Fibroblast of upper back skin (primary cell): ENCODE measurements at places on chromosomes 7 and 10.

- DNase-seq: no peak
These were observed 764.8 kb upstream of the ZNF722 start for GRCh38 chr7:63233881-63234280.

DNA sequence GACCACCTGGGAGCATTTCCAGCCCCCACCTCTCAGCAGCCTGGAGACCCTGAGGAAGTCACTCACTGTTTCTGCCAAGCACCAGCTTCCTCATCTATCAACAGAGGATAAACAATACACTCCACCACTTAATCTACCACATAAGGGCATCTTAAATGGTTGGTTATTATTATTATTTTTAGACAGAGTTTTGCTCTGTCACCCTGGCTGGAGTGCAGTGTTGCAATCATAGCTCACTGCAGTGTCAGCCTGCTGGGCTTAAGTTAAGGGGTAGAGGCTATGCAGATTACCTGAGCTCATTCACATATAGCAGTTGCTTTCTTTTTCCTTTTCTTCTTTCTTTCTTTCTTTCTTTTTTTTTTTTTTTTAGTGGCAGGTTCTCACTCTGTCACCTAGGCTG, 59.5 kb upstream of the ELN start:
- DNase-seq: no peak

- DNase-seq: no peak
These were observed 4.5 kb downstream of the SKIDA1 start for GRCh38 chr10:21520949-21521348.

DNA sequence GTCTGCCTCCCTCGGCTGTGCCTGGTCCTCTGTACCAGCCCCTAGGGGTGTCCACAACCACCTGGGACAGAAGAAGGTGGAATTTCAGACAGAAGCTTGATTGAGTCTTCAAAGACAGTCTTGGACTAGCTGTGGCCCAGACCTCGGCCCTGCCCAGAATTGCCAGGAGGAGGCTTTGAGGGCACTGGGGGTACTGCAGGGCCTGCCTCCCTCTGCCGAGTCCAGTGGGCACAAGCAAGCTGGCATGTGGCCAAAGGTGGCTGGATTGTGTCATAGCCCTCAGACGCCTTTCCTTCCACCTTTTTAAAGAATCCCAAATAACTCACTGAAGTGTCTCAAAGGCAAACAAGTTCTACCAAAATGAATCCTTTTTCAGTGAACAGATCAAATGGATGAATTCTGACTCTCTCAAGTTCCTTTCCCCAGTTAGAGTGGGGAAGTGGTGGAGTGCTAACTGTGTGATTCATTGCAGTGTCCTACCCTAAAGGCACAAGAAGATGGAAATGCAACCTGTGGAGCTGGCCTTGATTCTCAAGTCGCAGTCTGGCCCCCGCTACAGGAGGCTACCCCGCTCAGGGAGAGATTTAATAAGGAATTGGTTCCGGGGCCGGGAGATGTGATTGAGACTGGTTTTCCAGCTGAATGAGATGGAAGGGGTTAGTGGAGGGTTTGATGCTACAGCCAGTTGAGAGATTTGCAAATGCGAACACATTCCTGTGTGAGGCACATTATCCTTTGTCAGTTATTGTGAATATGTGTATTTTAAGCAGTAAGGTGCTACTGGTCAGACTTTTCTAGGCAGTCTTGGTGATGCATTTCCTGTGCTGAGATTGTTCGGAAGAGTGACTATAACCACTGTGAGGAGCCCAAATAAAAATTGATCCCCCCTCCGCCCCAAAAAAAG, 28.8 kb upstream of the SLC26A4 start:
- no peak for DNase-seq

DNA sequence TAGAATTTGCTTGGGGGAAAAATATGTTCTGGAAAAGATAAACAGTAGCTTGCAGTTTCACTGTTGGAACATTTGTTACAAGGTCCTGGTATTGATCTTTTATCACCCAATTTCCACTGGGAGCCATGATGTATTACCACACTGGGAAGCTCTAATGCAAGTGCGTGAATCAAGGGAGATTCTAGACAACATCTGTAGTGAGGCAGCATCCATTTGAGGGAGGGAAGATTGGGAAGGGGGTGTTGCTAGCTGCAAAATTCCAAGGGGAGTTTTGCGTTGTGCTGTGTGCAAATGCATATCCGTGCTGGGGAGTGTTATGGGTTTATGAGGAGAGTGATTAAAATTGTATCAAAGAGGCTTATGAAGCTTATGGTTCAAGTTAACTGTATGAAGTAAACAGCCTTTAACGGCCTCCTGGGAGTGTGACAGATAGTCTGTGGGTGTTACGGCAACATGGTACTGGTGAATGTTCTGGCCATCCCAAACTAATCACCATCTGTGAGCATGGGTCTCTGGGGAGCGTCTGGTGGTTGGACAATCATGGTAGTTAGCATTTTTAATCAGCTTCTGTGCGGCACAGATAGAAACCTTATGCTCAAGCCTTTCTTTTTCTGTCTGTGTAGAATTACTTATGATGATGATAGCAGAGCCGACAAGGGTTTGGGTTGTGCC, 601.9 kb upstream of the GALNT17 start:
- peak; percentile 46 for DNase-seq

- DNase-seq: no peak
These were observed 32.5 kb downstream of the BMPER start for GRCh38 chr7:33937871-33938270.

- no peak for DNase-seq
These were observed 6.4 kb downstream of the NOD1 start for GRCh38 chr7:30472081-30472783.

- DNase-seq: no peak
These were observed 72.4 kb upstream of the EBF3 start for GRCh38 chr10:130036296-130037065.

- DNase-seq: peak; percentile 96
These were observed 213.1 kb downstream of the CHRM2 start for GRCh38 chr7:137081321-137082093.

DNA sequence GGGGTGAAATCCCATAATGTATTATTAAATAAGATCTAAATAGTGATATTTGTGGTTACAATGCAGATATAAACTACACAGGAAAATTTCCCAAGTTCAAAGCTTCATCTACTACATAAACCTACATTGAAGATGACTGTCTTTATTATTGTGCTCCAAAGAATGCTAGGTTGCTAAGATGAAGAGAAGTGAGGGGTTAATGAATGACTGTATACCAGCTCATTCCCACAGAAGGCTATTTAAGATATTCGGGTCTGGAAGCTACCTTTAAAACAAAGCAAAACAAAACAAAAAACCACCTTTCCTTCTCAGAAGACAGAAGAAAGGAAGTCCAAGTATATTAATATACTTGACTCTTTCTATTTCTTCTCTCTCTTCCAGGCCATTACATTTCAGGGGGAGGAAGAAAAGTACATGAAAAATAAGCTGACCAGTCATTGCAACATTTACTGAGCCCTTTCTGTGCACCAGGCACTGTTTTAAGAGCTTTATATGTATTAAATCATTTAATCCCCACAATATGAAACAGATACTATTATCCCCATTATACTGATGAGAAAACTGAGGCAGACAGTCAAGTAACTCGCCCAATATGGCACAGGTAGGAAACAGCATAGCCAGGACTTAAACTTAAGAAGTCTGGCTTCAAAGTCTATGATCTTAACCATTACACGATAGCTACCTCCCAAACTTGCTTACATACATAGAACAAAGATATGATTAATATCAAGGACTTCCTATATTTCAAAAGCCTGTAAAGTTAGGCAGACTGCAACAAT, 48.1 kb downstream of the TNPO3 start:
- no peak for DNase-seq

GRCh38 chr7:122316467-122317388, 12.2 kb upstream of the FEZF1 start:
- DNase-seq: no peak

GRCh38 chr10:12892924-12893323, 108.6 kb downstream of the CCDC3 start:
- DNase-seq: no peak

- no peak for DNase-seq
These were observed 208.0 kb upstream of the C7orf33 start for GRCh38 chr7:148382596-148382995.

GRCh38 chr10:36030516-36030915, 388.4 kb upstream of the FZD8 start:
- DNase-seq: no peak

DNA sequence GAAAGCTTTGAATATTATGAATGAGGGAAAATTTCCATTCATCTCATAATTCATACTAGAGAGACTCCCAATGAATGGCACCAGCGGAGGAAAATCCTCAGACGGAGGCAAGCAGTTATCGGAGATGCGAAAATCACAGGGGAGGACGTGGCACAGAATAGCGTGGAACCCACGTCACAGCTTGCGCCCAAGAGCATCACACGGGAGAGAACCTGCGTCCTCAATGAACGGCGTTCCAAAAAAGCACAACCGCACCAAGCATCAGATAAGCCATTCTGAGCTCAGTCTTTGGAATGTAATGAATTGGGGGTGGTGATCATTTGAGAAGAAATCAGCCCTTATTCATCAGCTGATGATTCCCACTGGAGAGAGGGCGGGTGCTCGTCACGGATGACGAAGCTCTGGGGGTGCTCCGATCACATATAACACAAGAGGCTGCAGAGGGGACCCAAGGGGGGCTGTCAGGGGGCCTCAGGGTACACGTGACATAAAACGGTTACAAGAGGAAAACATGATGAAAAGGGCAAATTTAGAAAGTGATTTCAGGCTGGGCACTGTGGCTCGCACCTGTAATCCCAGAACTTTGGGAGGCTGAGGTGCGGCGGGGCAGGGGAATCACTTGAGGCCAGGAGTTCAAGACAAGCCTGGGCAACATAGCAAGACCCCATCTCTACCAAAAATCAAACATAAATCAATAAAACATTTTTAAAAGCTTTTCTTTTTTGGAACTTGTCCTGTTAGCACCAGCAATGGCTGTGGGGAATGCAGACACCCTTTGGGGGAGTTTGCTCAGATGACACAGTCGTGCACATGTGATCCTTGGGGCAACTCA, 33.8 kb upstream of the FIS1 start:
- DNase-seq: no peak

GRCh38 chr7:70673778-70674570, 458.0 kb upstream of the GALNT17 start:
- DNase-seq: no peak

DNA sequence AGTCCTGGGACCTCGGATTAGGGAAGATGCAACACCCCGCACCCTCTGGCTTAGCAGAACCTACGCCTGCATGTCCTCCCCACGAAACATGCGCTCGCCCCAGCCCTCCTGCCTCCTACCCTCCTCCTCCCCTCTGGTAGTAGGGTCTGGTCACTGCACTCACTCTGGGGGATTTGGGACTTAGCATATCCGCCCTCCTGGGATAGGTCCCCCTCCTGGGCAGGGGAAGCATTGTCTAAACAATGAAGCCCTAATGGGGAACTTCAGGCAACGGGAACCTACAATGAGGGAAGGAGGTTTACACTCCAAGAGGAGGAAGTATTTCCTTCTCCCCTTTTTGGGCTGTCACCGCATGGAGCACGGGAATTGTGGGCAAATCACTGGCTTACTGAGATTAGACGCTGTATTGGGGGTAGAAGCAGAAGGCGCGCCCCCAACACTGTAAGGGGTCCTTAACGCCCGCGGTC, 892 bp downstream of the CRHR2 start:
- DNase-seq: no peak

DNA sequence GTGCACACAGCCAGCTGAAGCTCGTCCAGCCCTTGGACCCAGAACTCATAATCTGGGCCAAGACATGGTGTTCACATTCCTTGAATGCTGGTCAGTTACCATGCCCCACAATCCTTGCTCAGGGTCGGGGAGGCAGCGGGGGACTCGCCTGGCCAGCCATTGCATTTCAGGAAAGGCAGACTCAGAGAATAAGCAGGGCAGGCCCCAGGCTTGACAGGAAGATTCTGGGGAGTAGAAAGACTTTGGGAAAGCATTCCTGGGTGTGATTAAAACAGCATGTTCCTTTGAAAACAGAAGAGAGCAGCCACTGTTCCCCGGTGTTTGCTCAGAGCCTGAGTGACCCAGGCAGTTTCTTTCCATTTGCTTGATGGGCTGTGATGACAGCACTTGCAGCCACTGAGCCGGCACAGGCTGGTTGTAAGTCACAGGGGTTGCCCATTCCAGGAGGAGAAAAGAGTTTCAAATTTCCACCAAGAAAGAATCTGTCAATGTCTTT, 473.7 kb downstream of the TYW1 start:
- peak; percentile 12 for DNase-seq

- peak; percentile 67 for DNase-seq
These were observed 46.2 kb downstream of the GPAM start for GRCh38 chr10:112137154-112137987.

- no peak for DNase-seq
These were observed 1014.7 kb downstream of the NRG3 start for GRCh38 chr10:82889728-82890127.

DNA sequence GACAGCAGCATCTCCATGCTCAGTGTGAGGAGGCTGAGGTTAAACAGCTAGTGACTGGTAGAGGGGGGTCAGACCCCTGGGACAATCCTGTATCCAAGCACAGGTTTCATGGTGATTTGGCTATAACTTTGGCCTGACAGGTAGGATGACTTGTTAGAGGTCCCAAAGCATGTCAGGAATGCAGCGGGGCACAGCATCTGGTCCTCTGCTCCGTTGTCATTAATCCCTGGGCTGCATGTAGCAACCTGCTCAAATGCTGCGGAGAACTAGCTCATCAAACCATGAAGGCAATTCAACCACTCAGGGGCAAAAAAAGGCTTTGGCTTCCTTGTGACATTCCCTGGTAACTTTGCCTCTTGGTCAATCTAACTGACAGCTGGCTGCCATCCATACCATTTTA, 26.8 kb downstream of the WNT2 start:
- DNase-seq: no peak

GRCh38 chr10:27223964-27224363, 16.6 kb downstream of the ACBD5 start:
- peak; percentile 34 for DNase-seq

- DNase-seq: no peak
These were observed 84.4 kb downstream of the LHPP start for GRCh38 chr10:124546055-124546369.

- no peak for DNase-seq
These were observed 8.1 kb upstream of the FAM107B start for GRCh38 chr10:14782691-14783363.

- DNase-seq: peak; percentile 37
These were observed 448.9 kb downstream of the PLXDC2 start for GRCh38 chr10:20265146-20265545.

- DNase-seq: peak; percentile 9
These were observed 246.6 kb downstream of the XPNPEP1 start for GRCh38 chr10:109676703-109677102.

- no peak for DNase-seq
These were observed 58.9 kb downstream of the SFMBT2 start for GRCh38 chr10:7351894-7352293.

- DNase-seq: peak; percentile 20
These were observed 107.4 kb downstream of the FAM204A start for GRCh38 chr10:118234683-118235082.

DNA sequence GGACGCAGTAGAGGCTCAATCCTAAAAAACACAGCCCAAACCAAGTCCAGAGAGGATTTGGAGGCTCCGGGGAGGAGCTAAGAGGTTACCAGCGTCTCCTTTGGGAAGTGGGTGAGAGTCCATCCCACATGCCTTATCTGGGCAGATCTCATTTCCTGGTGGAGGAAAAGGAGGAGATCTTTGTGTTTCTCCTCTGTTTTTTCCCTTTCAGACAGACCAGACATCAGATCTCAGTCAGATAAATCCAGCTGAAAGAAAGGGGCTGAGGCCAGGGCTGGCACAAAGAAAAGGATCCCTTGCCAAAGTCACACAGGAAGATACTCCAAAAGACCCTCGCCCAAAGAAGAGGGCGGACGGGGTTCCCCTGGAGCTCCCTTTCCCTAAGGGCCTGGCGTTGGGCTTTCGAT, 58.3 kb upstream of the COMTD1 start:
- no peak for DNase-seq
